ENCODE measurements at places on chromosomes 1 and 21.

DNA sequence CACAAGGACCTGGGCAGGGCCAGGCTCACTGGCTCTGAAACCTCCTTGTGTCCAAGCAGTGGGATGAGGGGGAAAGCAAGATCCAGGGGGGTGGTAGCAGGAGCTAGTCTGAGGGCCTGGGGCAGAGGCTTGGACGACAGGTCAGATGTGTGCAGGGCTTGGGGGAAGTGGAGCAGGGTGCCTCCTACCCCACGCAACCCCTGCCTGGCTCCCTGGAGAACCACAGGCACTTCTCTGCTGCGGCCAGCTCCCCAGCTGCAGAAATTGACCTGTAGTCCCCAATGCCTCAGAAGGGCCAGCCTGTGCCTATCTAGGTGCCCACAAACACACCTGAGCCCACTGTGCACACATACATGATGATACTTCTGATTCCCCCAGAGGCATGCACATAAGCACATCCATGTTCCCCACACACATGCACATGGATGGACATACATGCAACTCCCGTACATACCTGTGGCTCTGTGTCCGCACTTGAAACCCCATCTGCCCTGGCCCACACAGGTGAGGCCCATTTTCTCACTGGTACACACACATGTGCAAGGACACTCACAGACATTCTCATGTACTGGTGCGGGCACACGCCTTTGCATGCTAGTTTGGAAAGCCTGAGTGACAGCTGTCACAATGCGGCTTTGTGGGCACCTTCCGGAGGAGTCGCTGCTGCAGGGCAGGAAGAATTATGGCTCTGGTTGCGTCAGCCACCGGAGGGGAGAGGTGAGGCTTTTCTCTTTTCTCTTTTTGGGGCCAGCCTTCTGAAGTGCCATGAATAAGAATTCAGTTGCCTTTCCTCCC lies 247.2 kb upstream of the CSF3R start:
- DNase-seq: no peak

GRCh38 chr1:18907021-18907916 lies 4.9 kb upstream of the ALDH4A1 start:
- DNase-seq: no peak

DNA sequence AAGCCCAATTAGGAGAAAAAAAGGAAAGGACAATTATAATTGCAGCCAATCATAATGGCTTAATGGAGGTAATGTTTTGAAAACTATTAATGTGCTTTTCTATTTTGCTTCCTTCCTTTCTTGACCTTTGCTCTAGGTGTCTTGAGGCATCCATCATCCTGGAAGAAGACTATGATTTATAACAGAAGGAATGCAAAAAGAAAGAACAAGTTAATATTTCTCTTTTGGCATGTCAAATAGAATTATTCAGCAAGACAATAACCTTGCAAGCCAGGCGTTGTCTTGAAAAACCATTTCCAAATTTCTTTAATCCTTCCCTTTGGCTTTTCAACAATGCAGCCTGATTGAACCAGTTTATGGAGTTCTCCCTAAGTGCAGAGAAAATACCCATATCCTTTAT lies 107.7 kb upstream of the USP24 start:
- DNase-seq: no peak

DNA sequence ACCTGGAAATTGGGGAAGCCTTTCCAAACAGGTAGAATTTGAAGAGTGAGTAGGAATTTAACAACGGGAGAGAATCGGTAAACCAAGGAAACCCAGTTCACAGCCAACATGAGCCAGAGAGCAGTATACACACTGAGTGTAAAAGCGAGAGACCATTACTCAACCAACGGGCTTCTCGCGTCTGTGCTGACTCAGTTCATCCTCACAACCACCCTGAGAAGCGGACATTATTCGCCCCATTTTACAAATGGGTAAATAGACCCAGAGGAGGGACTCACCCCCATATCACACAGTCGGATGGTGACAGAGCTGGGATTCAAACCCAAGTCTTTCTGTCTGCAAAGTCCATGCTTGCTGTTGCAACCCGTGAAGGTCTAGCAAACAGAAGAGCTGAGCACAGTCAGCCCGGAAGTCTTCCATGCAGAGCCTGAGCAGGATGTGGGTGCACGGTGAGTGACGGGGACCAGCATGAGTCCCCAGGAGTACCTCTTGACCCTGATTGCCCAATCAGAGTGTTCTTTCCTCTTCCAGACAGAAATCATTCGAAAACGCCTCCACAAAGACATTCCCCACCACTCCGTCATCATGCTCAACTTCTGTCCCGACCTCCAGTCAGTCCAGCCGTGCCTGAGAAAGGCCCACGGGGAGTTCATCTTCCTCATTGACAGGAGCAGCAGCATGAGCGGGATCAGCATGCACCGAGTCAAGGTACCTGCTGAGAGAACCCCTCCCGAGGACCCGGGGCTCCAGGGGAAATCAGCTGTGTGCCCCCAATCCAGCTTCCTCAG lies 32.3 kb downstream of the VWA5B1 start:
- no peak for DNase-seq

- DNase-seq: no peak
Observed at GRCh38 chr21:43287111-43287760, 118.4 kb downstream of the CRYAA start.

DNA sequence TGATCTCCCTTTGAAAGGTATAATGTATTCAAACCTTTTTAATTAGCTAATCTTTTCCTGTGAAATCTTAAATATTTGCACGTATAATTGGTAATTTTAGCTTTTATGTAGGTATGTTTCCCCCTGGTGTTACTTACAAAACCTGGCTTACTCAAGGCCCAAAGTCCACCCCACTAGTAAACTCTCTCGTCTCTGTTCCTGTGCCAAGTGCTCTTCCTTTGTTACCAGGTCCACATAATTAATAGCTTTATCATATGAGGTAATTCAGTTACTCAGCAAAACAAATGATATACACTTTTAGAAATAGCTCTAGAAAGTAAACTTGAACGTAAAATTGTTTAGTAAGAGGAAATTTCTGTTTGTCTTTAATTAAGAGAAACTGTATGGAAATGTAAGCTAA lies 36.7 kb downstream of the NFIA start:
- DNase-seq: no peak

- no peak for DNase-seq
Observed at GRCh38 chr1:97145321-97145956, 423.9 kb downstream of the PTBP2 start.

DNA sequence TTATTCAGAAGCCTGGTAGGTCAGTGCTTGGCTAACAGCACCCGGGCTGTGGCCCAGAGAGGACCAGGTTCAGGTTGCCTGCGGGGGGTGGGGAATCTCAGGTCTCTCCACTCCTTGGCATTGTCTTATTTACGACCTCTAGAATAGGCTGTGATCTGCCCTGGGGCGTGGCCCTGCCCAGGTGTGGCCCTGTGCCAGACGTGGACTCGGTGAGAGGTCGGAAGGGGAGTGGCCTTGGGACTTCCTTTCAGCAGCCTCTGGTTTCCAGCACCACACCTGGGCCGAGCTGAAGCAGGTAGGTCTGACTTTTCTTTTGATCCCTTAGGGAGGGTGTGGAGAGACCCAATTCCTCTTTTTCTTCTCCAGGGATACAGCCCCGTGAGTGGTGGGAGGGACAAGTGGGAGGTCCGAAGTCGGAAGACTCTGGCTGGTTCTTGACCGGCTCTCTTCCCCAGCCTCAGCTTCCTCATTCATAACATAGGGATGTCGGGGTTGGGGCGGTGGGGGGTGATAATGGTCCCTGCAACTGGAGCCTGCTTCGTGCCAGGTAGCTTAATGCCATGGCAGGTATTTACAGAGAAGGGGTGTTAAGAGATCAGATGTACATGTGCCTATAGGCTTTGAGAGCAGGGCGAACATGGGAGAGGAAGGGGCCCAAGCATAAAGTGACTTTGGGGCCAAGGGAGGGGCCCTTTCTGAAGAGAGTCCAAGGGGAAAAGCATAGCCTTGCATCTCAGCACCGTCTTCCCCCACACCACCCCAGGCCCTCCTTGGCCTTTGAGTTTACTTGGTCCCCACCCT lies 16.5 kb downstream of the ACOT11 start:
- no peak for DNase-seq

DNA sequence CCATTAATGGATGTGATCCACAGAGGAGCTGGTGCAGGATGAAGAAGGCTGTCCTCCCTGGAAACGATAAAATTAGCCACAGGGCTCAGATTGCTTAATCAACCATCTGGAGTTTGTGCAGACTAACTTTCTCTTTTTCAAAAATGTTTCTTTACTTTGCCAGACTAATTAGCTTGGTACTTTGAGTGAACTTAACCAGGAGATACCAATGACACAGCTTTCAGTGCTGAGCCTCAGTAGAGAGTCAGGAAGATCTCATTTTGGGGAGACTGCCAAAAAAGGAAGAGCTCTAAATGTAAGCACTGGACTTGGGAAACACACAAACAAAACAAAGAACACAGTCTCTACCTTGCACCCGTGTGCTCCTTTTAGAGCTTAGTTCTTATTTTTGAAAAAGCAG lies 248.1 kb upstream of the DEPDC1 start:
- DNase-seq: no peak

DNA sequence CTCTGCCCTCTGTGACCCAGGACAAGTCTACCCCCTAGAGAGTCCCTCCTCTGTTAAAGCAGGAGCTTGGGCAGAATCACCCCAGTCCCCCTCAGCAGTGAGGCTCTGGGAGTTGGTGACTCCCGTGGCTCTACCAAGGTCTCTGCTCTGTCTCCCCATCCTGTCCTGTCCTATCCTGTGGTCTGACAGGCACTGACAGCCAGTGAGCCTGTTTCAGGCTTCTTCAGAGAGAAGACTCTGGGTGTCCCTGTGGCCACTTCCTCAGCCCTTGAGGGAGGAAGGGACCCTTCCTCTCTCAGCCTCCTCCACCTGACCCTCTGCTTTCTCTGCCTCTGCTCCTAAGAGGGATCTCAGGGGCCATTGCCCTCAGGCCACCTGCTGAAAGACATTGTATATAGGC lies 148.7 kb downstream of the FCRL5 start:
- DNase-seq: no peak

All from GM18507 (cell line).